ENCODE measurements at places on chromosomes 5 and 9.

DNA sequence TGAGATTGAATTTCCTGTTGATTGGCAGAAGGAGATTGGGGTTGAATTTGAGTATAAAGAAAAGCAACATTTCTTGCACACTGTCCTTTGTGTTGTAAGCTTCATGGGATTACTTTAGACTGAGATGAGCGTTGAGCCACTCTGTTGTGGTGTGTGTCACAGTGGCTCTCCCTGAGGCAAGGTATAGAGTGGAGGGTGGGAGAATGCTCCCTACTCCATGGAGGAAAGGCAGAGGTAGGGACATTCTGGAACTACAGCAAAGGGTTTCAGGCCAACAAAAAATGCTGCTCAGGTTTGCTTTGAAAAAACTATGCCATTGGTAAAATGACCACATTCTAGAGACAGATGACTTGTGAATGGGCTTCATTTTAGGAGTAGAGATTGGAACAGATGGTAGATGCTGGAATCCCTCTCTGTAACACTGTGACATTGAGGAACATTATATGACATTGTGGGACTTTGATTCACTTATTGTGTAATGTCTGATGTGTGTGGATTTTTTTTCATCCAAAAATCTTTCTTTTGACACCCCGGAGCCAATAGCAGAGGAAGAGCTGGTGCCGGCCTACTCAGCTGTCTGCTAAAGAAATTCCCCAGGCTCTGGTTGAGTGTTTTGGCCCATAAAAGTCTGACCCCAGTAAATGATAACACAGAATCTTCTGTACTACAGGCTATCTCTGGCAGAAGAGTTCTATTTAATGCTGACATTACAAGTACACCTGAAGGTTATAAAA, 6.2 kb upstream of the CEP120 start:
- DNase-seq, result no peak

DNA sequence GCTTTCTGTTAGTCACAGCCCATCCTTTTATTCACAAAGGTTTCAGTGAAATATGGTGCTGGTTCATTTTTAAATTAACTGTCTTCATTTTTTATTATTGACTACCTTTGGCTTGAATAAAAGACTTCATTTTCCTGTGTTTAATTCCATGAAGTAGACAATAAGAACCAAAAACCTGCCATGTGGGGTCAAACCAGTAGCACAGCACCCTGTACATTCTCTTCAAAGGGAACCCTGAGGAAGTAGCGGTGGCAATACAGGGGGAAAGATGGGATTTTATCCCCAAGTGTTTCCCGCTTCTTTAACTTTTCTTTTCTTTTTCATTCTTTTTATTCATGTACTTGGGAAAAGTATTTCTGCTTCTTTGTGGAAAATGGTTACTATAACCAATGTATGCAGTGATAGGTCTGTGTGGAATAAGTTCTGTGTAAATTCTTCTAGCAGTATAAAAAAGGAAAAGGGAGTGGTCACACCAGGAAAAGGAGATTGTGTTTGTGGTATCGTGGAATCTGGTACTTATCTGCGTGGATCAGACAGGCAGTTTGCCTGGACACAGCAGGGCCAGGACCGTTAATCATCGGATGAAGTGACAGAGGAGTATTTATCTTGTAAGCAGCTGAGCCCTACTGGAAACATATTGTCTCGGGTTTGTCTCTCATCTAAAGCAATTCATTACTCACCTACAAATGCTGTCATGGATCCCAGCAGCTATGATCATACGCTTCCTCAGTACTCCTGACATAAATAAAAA, 94.2 kb downstream of the PPIC start:
- peak; percentile 72 for DNase-seq

- no peak for DNase-seq
These were observed 14.5 kb downstream of the BRD9 start for GRCh38 chr5:878125-878524.

DNA sequence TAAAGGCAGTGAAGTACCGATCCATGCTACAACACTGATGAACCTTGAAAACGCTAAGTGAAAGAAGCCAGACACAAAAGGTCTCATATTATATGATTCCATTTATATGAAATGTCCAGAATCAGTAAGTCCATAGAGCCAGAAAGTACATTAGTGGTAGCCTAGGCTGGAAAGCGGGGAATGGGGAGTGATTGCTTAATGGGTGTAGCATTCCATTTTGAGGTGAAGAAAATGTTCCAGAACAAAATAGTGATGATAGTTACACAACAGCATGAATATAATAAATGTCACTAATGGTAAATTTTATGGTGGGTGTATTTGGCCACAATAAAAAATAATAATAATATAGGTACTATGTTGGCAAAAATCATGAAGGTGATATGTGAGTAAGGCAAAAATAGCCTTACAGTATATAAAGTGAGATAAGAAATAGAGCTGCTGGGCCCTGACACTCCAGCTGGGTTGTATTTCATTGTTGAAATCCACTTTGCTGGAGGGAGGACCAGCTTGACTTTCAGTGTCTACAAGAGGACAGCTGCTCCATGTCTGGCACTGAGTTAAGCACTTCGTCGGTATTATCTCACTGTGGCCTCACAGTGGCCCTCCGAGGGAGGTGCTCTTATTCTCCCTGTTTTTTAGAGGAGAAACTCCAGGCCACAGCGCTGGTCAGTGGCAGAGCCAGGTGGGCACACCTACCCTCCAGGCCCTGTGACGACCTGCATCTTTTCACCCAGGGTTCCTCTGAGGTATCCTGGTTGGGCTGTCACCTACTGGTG, 22.4 kb upstream of the ANGPTL2 start:
- DNase-seq, result no peak

- no peak for DNase-seq
These were observed 29.7 kb upstream of the GLDC start for GRCh38 chr9:6675268-6675667.

GRCh38 chr5:20360263-20360662, 372.3 kb upstream of the CDH18 start:
- no peak for DNase-seq

DNA sequence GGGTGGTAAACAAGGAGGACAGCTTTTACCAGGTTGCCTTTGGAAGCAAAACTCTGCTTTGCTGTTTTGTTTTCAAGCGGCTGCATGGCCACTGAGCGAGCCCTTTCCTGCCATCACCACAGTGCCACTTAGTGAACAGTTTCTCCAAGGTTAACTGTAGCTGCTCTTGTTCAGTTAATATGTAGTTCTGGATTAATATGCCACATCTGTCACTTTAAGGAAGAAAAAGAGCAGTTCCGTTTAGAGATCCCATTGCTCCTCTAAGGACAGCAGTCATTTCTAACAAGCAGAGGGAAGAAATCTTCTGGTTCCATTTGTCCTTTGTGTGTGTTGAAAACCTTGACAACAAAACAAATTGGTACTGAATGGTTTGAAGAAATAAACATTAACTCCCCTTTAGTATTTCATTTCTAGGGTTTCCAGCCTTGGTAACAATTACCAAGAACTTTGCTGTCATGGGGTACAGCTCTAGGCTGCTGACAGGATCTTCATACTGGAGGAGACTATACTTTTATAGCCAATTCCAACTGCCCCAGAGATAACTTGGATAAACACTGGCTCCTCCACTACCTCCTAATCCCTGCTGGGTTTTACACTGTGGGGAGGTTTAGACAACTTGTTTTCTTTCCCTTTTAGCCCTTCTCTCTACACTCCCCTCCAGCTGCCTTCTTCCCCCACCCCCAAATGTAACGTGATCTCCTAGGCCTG, 10.3 kb upstream of the ABL1 start:
- DNase-seq, result peak; percentile 89

DNA sequence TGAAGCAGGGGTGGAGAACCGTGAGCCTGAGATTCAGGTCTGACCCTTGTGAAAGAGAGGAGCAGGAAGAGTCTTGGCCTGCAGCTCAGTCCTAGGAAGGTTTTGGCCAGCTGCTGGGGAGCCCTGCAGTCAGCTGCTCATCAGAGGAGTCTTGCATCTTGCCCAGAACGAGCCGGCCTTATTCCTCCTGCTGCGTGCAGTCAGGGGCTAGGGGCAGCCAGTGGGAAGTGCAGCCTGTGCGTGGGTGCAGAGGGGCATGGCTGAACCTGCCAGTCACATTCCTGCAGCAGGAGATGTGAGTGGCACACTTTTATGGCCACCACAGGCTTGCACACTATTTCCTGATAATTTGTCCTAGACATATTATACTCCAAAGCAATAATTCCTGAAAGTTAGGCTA, 278.7 kb downstream of the NPR3 start:
- no peak for DNase-seq

- DNase-seq, result no peak
These were observed 35.8 kb downstream of the RASGEF1C start for GRCh38 chr5:180173198-180173544.

- DNase-seq, result no peak
These were observed 239.4 kb upstream of the PANK3 start for GRCh38 chr5:168818558-168818957.

DNA sequence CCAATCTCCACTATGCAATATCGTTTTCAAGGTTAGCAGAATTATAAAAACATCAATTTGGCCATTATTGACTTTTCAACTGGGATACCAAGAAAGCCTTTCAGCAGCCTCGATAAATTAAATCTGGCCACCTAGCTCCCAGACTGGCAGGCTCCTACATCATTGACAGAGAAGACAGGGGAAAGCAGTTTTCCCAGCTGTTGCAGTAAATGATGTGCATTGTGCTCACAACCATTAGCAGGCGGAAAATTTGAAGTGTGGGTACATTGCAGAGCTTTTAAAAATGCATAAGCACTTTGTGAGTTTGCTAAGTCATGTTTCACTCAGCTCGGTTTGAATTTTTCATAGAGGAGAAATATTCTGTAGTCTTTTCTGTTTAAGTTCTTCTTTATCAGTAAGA, 297.9 kb downstream of the KCTD16 start:
- no peak for DNase-seq

DNA sequence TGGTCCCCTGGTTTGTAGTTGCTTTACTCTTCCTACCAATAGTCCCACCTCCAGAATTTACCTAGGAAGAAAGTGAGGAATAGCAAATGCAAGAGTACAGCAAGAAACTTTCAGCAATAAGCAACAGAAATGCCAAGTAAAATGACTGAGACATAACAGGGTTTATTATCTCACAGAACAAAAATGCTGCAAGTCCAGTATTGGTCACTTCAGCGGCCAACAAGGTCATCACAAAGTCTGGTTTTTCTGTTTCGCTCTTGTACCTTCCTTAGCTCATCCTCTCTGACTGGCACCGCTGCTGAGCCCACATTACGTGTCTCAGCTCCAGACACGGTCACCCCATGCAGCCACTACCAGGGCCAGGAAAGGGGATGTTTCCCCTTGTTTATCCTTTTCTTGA, 82.7 kb downstream of the RFK start:
- DNase-seq, result no peak

DNA sequence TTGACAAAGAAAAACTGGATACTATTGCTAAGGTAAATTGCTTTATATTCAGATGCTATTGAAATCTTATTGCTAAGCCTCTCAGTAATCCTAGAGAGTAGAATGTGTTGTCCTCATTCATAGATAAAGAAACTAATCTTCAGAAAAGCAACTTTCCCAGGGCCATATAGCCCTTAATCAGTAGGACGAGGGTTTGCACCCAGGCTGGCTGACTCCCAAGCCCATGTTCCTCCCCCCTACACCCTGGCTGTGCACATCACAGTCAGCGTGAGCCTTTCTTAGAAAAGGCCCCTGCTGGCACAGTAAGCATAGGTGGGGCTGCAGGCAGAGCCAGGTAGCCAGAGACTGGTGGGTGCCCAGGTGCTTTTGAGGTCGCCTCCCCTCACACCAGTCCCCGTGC, 15.8 kb upstream of the GLIPR2 start:
- no peak for DNase-seq

- DNase-seq, result no peak
These were observed 24.9 kb downstream of the LMX1B start for GRCh38 chr9:126638571-126639132.

GRCh38 chr9:135363596-135363995, 116.0 kb upstream of the PPP1R26 start:
- DNase-seq, result no peak

DNA sequence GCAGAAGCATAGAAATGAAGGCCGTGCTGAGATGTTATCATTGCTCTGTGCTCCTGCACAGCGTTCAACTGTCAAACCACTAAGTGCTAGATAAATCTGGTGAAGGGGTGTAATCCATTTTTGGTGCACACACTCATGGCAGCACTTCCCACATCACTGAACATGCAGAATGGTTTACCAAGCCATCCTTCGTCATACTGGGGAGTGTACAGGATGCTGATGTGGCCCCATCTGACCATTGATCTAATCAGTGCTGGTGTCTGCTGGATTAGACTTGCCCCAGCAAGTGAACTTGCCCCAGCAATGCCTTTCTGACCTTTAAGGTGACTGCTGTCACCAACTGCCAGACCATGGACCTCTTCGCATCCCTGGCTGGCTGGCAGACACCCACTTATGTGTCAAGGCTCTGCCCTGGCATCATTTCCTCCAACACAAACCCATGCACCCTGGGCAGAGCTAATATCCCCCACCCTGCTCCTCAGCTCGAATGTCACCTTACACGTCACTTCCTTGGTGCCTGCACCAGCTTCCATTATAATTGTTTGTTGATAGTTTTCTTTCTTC, 4.2 kb upstream of the SEMA4D start:
- no peak for DNase-seq

- no peak for DNase-seq
These were observed 67.7 kb downstream of the NDFIP1 start for GRCh38 chr5:142176255-142176654.

DNA sequence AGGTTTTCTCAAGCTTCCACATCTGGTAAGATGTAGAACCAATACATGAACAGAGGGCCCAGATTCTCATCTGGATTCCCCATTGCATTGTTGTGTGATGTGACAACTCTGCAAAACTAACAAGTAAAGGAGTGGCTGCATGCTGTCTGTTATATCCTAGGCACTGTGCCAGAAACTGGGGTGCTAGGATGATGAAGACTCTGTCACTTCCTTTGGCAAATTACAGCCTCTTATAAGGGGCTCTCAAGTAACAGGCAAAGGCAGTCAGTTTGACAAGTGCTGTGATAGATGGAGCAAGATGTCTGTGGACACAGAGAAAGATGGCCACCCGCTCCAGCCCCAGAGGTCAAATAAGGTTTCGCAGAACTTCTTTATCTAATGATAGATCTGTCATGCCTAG, 115.7 kb downstream of the PAPPA start:
- no peak for DNase-seq

- DNase-seq, result peak; percentile 72
These were observed 25.0 kb upstream of the HMCN2 start for GRCh38 chr9:130240410-130241197.

DNA sequence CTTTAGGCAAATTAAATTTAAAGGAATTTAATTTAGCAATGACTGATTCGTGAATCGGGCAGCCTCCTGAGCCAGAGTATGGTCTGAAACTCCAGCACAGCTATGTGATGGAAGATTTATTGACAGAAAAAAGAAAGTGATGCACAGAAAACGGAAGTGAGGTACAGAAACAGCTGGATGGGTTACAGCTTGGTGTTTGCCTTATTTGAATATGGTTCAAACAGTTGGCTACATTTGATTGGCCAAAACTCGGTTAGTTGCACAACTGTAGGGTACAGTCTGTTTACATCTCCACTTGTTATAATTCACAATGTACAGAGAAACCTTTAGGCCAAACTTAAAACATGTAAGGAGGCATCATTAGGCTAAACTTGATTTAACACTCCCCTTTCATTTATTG, 1716.1 kb upstream of the C9orf72 start:
- DNase-seq, result no peak
